Putamen (tissue), 1 donor: ENCODE measurements at places on chromosomes 5 and 9.

DNA sequence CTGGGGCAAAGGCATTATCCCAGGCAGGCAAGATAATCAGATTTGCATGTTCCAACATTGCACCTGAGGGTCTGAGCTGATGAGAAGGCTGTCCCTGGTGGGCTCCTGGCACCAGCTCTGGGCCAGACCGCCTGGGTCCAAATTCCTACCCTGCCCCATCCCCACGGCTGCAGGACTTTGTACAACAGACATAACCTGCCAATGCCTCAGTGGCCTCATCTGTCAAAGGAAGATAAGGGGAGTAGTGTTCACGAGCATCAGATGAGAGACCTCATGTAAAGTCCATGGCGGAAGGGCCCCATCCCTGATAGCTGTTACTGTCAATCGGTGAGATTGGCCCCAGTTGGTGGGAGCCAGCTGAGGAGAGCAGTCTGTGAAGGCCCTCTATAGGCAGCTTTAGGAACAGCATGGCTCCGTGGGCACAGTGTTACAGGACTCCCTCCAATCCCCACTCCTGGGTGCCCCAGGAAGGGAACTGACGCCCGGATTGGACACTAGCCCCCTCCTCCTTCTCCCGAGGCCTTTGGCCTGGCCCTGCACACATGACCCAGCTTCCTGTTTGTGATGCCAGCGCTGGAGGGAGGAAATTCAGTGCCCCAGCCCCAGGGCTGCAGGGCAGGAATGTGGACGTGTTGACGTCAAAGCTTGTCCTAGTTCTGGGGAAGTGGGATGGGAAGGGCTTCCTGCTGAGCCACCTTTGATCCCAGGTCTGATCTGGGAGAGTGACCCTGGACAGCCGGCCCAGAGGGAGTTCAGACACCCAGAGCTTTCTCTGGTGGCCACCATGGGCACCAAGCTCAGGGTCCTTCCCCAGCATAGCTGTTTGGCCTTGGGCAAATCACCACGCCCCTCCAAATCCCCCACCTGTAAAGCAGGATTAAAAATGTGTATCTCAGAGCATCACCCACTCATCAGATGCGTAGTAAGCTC, 56.2 kb downstream of the DUSP1 start:
- DNase-seq: peak; percentile 47

DNA sequence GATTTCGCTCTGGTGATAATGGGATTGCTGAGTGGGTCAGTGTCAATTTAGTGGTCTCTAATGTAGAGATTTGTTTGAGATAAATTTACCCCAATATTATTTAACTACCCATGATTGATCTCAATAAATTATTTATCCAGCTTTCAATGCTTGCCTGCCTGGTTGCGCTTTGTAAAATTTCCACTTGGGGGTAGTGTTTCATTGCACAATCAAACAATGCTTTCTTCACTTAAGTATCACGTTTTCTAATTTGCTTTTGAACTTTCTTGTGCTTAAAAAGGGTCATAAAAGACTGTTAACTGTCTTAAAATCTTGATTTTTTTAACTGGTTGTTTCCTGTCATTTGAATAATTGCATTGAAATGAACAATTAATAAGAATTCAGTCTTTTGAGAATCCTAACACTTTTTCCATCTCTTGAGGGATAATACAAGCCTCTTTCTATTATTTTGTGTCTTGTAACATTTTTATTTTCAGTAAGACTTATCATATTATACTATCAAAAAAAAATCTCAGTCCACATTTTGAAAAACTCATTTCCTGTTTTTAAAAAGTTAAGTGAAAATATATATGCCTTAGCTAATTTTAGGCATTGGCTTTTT, 18.7 kb downstream of the HSD17B4 start:
- DNase-seq: peak; percentile 45

GRCh38 chr9:132505991-132506655, 76.3 kb upstream of the BARHL1 start:
- DNase-seq: no peak

GRCh38 chr9:18274693-18275092, 199.3 kb upstream of the ADAMTSL1 start:
- peak; percentile 3 for DNase-seq

DNA sequence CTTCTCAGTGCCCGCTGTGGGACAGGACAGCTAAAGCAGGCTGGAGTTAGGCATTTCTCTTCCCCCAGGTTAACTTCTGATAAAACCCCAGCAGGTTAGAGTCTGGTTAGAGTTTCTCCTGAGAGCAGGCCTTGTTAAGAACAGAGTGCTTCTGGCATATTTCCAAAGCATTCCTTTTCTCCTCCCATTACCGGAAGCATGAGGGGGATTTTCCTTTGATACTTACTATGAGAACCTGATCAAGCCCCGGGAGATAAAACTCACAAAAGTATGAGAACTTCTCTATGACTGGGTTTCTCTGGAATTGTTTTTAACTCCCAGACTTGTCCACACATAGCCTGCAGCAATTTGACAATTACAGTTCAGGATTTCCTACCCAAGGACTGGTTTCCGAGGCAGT, 77.4 kb upstream of the MAST4 start:
- DNase-seq: no peak

DNA sequence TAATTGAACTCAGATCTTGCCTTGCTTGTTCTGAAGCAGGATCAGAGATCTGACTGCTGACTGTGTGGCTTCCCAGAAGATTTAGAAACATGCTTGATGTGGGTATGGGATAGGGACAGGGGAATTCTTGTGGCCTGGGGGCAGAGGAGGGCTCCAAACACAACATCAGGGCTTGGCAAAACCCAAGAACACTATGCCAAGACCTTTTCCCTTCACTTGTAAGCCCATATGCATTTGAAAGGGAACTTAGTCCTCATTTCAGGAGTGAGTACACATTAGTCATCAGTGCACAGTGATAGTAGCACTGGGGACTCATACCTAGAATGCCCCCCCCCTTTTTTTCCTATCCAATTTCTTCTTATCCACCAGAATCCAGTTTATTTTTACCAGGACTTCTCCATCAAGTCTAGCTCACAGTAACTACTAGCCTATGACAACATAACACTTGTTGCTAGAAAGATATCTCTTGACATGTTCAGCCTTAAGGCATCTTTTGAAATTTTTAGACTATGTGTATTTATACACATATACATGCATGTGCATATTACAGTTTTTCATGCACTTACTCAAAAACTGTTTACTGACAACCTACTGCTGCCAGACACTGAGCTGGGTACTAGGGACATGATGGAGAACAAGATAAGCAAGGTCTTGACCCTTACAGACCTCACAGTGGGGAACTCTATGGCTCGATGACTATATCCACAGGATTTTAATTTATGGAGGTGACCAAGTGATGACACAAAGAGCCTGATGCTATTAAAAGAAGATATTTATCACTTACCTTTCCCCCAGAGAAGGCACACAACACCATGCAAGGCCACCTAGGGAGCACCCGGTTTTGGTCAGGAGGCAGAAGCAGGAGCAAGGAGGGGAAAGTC, 158.3 kb upstream of the MAP3K1 start:
- DNase-seq: no peak

DNA sequence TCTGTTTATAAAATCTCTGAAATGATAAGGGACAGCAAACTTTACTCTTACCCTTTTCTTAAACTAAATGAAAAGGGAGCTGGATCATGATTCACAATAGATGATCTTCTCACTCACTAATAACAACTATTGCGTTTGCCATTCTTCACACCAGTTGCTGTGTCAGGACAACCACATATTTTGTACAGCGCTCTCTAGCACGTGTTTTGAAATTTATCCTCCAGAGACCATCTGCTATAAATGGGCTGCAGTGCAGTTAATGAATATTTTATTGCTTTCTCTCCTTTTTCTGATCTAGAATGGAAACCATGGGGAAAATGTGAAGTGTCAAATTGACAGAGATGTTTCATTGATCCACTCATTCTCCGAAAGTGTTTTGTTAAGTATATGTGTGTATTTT, 258.4 kb upstream of the CCNH start:
- DNase-seq: no peak

DNA sequence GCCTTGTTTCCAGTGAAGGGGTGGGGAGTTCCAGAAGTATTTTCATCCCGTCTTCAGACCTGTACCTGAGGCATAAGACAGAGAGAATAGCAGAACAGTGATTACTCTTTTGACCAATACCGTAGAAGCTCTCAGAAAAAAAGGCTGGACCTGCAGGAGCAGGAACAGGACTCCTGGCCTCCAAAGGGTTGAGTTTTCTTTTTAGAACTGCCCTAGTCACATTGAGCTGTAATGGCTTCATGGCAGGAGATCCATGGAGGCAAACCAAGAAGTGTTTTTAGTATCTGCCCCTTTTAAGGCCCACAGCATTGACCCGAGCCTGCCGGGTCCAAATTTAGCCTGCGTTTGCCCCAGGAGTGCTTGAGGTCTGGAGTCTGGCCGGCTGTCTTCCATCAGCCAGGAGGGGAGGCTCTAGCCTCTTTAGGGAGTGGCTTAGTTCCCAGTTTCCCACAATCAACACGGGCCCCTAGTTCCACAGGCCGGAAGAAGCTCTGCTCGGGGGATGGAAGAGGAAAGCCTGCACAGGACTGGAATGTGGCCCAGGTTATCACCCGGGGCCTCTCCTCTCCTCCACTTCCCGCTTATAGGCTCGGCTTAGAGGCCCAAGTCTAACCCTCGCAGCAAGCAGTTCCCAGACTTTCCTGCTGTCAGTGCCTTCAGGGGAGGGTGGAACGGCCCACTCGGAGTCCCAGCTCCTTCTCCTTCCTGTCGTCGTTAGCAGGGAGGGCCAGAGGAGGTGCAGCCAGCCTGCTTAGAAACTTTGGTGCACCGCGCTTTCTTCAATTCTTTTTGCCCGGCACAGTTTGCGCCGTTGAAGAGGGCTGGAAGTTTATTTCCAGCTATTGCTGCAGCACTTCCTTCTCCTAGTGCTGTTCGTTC, 80.7 kb downstream of the C9orf152 start:
- DNase-seq: no peak

- DNase-seq: no peak
Observed at GRCh38 chr5:87876616-87877015, 392.0 kb downstream of the TMEM161B start.
